ENCODE measurements at places on chromosomes 2 and 18. TPM values are rescaled to one million over a fixed set of nuclear protein-coding genes. Genes with fewer than 3 reads are reported as not detected.

TMEM17 gene
- 1.2 TPM for total RNA-seq

MYO1B gene
- 236 TPM for total RNA-seq

ITGA4 gene
- total RNA-seq, result 3.1 TPM

GALNT14 gene
- total RNA-seq, result 12.8 TPM

MAP3K19 gene
- total RNA-seq, result not detected

FOXI3 gene
- total RNA-seq, result not detected

Data from tracheal epithelial cell (primary cell).